ENCODE measurements at places on chromosomes 1 and 21. TPM values are rescaled to one million over a fixed set of nuclear protein-coding genes. Genes with fewer than 3 reads are reported as not detected.
A peak's percentile ranks its signal among the peaks of the same experiment; 100 is the strongest.

The HES3 gene
- polyA plus RNA-seq, result not detected

The HDGF gene
- polyA plus RNA-seq, result 23.8 TPM

DNA sequence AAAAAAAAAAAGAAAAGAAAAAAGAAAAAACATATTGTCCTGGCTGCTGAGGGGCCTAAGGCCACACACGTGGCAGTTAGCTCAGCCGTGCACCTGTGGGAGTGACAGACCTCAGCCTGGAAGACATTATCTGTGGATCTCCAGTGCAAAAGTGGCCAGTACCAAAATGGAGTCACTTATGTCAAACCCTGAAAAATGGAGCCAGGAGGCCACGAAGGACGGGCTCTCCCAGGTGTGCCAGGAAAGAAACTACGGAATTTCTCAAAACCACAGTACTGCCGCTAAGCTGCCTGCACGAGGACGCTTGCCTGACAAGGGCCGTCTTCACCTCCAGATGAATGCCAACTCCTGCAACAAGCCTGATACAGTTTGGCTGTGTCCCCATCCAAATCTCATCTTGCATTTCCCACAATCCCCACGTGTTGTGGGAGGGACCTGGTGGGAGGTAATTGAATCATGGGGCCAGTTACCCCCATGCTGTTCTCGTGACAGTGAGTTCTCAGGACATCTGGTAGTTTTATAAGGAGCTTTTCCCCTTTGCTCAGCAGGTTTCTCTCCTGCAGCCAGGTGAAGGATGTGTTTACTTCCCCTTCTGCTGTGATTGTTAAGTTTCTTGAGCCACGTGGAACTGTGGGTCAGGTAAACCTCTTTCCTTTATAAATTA is 5.3 kb upstream of the MIB2 start:
- no peaks in the 10 kb centered on the region for H3K36me3 ChIP-seq
- no peak for DNase-seq
- H3K4me3 ChIP-seq, result no peak overlapping the region
- no peak overlapping the region for H3K27ac ChIP-seq
- H3K27me3 ChIP-seq, result no peaks in the 10 kb centered on the region

DNA sequence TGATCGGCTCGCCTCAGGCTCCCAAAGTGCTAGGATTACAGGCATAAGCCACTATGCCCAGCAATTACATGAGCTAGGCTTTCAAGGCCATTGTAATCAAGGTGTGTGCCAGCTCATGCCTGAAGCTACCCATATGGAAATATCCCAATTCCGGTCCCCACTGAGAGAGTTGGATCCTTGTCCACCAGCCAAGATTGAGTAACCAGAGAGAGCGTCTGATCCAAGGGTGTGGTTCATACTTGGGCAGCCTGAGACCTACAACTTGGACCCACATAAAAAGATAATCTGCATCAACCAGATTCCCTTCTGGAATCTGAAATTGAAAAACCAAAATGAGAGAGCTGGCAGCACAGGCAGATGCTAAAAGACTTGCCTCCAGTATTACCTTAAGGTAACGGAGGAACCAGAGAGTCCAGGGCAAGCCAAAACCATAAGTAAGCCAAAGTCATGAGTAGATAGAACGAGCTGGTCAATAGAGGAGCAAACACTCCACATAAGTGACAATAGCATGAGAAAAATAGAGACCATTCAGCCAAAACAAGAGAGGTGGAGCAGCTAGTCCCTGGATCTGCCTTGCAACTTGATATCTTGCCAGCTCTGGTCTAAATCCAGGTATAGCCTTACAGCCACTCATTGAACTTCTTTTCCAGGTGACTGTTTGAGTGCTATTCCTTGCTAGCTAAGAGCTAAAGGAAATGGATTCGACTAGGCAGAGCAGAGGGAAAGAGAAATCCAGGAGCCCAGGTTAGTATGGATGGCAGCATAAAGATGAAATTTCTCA is 63.8 kb upstream of the ATP1A1 start:
- H3K27me3 ChIP-seq, result no peaks in the 10 kb centered on the region
- peaks cover 5% of the 10 kb centered on the region for H3K4me1 ChIP-seq
- DNase-seq, result no peak
- H3K27ac ChIP-seq, result no peak overlapping the region

DNA sequence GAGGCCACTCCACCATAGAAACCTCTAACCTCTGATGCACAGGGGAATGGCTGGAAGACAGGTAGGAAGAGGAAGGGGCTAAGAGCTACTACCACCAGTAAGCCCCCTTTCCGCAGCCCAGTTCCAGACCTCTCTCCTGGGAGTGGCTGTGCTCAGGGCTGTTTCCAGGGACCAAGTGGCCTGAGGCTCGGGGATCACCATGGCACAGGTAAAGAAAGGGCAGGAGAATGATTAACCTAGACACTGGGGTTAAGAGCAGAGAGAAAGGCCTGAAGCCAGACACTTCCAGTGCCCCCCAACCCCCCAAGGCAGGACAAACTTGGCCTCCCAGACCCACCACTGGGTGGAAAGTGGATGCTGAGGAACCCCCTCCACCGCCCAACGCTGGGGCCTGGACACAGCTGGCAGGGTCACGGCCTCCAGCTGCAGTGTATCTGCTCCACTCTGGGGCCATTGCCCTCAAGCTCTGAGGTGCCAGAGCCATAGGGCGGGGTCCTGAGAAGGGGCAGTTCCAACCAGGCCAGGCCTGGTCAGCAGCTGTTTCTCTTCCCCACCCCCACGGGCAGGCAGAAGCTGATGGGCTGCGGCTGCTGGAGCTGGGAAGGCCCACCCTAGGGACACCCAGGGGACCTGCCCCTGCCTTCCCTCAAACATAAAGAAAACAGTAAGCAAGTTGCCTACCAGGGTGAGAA is 2.6 kb downstream of the TAGLN2 start:
- H3K4me1 ChIP-seq, result peaks cover 60% of the 10 kb centered on the region
- peak overlapping the region; percentile 98 for H3K27ac ChIP-seq
- H3K27me3 ChIP-seq, result no peaks in the 10 kb centered on the region
- H3K36me3 ChIP-seq, result peaks cover 34% of the 10 kb centered on the region
- no peak for DNase-seq
- H3K4me3 ChIP-seq, result peak overlapping the region; percentile 77

DNA sequence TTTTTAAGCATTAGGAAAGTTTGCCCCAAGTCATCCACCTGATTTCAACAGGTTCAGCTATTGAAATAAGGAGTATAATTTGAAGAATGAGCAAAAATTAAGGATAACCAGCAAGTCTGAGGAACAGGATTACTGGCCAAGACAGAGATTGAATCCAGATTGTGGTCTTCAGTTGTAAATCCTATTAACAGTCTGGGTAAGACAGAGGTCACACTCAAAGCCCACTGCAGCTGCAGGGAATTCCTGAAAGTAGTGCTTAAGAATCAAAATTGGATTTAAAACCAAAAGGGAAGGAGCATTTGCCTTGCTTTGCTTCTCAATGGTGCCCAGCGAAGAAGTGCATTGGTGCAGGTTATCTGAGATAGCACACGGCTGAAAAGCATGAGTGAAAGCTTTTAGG is 6.4 kb upstream of the LORICRIN start:
- peaks cover 5% of the 10 kb centered on the region for H3K27me3 ChIP-seq
- H3K36me3 ChIP-seq, result no peaks in the 10 kb centered on the region
- no peaks in the 10 kb centered on the region for H3K4me1 ChIP-seq
- H3K4me3 ChIP-seq, result no peak overlapping the region
- DNase-seq, result no peak

DNA sequence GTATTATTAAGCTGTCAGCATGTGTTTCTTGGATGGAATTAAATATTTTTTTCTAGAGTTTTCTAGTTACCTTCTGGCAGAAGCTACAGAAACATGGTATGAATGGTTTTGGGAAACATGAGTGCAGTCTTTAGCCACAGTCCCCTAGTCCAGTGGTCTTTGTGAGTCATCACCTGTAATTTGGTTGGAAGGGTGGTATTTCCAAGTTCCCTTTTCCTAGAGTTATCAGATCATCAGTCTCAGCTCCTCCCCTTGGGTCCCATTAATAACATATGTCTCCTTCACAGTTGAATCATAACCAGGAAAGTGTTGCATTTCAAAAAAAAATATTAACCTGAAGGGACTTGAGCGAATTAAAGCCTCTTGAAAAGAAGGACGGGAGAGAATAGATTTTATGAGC is 27.0 kb downstream of the ELAVL4 start:
- H3K27me3 ChIP-seq, result no peaks in the 10 kb centered on the region
- H3K4me3 ChIP-seq, result no peak overlapping the region
- no peaks in the 10 kb centered on the region for H3K36me3 ChIP-seq

DNA sequence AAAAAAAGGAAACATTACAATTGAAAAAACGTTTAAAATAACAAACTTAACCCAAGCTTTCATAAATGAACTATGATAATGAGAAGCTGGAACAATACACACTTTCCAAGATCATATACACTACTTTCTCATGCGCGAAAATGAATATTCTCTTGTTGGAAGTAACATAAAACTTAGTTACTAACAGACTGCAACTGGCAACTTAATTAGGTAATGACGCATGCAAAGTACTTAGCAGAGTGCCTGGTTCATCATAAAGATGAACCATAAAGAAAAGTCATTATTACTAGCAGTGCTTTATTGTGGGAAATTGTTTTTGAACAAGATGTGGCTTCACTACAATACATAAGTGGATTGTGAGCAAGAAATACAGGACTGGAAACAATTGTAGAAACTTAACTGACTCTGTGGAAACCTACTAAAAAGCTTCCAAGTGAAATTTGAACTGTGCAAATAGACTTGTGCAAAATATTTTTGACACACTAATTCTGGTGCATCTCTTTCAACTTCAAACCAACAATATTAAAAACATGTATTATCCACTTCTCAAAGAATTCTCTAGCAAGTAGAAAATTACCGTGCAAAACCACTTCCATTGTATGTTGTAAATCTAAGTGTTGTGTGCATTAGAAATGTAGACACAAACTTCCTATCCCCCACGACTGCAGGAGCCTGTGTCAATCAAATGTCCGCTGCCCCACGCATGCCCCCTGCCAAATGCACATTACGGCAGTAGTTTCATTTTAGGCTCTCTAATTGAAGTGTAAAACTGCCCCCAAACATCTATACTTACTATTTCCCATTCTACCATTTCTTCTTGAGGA is 2.0 kb downstream of the ARHGAP29 start:
- no peak overlapping the region for H3K27ac ChIP-seq
- no peak overlapping the region for H3K4me3 ChIP-seq
- peaks cover 10% of the 10 kb centered on the region for H3K4me1 ChIP-seq
- no peaks in the 10 kb centered on the region for H3K36me3 ChIP-seq

Measured in CD4-positive, alpha-beta memory T cell (primary cell).